ENCODE measurements at places on chromosomes 11 and 22.

DNA sequence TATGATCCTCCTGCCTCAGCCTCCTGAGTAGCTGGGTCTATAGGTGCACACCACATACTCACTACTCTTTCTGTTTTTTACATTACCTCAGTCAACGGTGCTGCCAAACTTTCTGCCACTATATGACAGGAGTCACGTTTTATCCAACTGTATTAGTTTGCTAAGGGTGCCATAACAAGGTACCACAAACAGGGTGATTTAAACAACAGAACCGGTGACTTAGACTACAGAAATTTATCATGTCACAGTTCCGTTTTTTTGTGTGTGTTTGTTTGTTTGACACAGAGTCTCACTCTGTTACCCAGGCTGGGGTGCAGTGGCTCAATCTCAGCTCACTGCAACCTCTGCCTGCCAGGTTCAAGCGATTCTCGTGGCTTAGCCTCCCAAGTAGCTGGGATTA, 6.3 kb upstream of the SWAP70 start:
- H3K4me1 ChIP-seq, result no peaks in the 10 kb centered on the region
- DNase-seq, result no peak
- H3K4me3 ChIP-seq, result no peak overlapping the region
- H3K27me3 ChIP-seq, result no peaks in the 10 kb centered on the region

- H3K27ac ChIP-seq, result no peak overlapping the region
- no peaks in the 10 kb centered on the region for H3K36me3 ChIP-seq
- DNase-seq, result no peak
- H3K27me3 ChIP-seq, result no peaks in the 10 kb centered on the region
These were observed 315.9 kb upstream of the CCDC90B start for GRCh38 chr11:83601914-83602527.

- no peaks in the 10 kb centered on the region for H3K27me3 ChIP-seq
- no peaks in the 10 kb centered on the region for H3K36me3 ChIP-seq
- no peak overlapping the region for H3K4me3 ChIP-seq
- H3K4me1 ChIP-seq, result peaks cover 18% of the 10 kb centered on the region
These were observed 128.1 kb upstream of the LDLRAD3 start for GRCh38 chr11:35815556-35816315.

DNA sequence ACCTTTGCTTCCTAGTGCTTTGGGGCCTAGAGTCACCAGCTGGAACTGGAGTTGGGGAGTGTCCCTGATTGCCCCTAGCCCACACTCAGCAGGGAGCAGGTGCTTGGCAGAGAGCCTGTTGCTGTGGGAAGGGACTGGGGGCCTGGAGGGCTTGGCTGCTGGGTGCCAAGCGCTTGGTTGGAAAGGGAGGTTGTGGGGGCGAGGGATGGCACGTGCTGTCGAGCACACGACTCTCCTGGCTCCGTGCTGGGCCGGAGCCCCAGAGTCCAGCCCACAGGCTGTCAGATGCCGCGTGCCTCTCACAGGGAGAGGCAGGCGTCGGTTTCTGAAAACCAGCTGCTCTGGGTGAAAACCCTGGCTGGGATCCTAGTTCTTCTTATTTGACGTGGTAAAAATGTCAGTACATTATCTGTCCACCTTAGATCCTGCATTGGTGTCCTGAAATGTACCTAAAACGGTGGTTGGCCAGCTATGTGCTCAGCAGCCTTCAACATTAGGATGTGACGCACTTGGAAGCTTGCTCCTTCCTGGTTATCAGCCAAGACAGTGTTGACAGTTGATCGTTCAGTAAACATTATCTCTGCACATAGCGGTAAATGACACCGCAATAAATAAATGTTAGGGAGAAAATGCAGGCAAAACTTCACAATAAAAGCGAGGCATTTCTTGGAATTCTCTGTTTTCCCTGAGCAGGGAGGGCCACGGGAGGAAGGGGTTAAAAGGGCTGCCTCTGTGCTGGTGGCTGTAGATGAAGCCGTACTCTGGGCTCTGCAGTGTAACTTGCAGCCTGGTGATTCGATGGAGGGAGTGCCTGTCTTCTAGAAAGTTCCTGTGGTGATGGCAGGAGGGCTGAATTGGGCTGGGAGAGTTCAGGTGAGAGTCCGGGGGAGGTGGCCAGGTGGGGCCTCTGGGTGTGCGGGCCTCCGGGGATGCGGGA, 29.2 kb downstream of the GRAMD4 start:
- H3K27ac ChIP-seq, result peak overlapping the region; percentile 68
- peaks cover 74% of the 10 kb centered on the region for H3K4me1 ChIP-seq
- DNase-seq, result no peak
- no peaks in the 10 kb centered on the region for H3K27me3 ChIP-seq
- no peaks in the 10 kb centered on the region for H3K36me3 ChIP-seq

GRCh38 chr11:124543554-124543953, at the start of gene OR8B12:
OR8B12 (minus strand) TSS chr11:124543654; CDS start chr11:124543654, 0 bp downstream.
- H3K27me3 ChIP-seq, result no peaks in the 10 kb centered on the region
- no peaks in the 10 kb centered on the region for H3K4me1 ChIP-seq
- DNase-seq, result no peak
- no peaks in the 10 kb centered on the region for H3K36me3 ChIP-seq

DNA sequence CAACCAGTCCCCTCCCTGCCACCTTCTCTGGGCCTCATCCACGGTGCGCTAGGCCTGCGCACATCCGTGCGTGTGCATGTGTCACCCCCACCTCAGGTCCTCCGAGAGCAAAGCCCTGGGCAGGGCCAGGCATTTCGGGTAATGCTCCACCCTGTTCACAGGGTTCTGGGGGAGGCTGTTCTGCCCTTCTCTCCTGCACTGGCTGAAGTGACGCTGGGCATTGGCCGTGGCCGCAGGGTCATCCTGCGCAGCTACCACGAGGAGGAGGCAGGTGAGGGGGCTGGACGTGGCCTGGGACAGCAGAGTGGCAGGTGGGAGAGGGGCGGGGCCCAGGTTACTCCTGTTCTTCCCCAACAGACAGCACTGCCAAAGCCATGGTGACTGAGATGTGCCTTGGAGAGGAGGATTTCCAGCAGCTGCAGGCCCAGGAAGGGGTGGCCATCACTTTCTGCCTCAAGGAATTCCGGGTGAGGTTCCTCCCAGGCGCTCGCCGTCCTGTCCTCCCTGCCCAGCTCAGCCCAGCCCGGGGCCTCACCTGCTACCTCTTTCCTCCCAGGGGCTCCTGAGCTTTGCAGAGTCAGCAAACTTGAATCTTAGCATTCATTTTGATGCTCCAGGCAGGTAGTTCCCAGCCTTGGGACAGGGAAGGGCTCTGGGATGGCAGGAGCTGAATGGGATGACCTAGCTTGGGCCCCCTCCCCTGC, 3.9 kb downstream of the RAD9A start:
- peaks cover 73% of the 10 kb centered on the region for H3K36me3 ChIP-seq
- H3K27me3 ChIP-seq, result no peaks in the 10 kb centered on the region
- no peak for DNase-seq
- H3K4me1 ChIP-seq, result peaks cover 30% of the 10 kb centered on the region
- H3K27ac ChIP-seq, result no peak overlapping the region

DNA sequence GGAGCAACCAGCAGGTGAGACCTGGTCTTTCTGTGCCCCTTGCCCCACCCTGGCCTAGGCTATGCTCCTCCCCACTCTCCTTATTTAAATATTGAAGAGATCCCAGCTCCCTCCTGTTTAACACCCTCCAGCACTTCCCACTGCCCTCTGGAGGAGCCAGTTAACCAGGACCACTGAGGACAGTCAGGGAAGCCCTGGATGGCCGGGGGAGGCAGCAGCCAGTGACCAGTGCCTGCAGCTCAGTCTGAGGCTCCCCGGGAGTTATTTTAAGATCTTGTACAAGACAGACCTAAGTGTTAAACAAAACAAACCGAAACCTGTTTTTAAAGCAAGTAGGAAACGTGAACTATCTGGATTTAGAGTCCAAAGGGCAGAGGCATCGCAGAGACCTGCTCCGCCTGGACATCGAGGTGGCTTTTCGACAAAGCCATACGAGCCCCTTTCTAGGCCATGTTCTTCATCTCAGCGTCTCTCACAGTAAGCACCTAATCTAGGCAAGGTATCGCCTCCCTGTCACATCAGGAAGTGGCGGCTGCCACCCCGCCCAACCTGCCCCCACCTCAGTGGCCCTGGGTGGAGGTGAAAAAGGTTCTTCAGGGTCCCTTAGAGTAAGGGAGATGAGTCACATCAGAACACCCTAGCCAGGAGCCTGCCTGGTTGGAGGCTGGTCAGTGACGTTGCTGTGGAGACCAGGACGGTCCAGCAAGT, 35.2 kb downstream of the TRMU start:
- no peak overlapping the region for H3K4me3 ChIP-seq
- no peak for DNase-seq
- no peak overlapping the region for H3K27ac ChIP-seq
- H3K36me3 ChIP-seq, result no peaks in the 10 kb centered on the region

- no peak overlapping the region for H3K27ac ChIP-seq
- no peak for DNase-seq
- H3K4me1 ChIP-seq, result peaks cover 8% of the 10 kb centered on the region
- H3K36me3 ChIP-seq, result no peaks in the 10 kb centered on the region
- H3K27me3 ChIP-seq, result no peaks in the 10 kb centered on the region
These were observed 2.7 kb downstream of the CSRP3 start for GRCh38 chr11:19199048-19199447.

GRCh38 chr11:32610797-32611352, 27.2 kb downstream of the EIF3M start:
- no peaks in the 10 kb centered on the region for H3K4me1 ChIP-seq
- no peaks in the 10 kb centered on the region for H3K36me3 ChIP-seq
- no peaks in the 10 kb centered on the region for H3K27me3 ChIP-seq
- no peak overlapping the region for H3K4me3 ChIP-seq

DNA sequence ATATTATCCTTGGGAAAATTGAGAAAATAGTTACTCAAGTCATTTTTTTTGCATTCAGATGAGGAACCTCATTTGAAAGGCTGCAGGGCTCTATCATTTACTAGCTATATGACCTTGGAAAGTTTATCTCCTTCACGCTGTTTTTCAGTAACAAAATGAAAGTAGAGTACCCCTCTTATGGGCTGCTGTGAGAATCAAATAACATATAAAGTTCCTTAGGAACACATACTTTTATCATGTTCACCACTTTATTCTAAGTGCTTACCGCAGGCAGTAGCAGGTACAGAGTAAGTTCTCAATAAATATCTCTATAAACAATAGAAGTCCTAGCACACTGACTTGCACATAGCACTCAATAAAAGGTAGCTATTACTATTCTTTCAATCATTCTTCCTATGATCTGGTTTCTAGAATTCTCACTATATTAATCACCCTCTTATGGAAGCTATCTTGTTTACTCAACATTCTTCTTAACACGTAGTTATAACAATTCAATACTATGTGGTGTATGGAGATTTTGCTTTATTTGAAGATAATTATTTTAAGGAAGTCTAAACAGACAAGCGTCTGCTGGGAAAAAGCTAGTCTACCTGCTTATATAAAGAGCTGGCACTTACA, 1.9 kb downstream of the C11orf71 start:
- H3K27ac ChIP-seq, result peak overlapping the region; percentile 95
- H3K4me3 ChIP-seq, result no peak overlapping the region
- peaks cover 47% of the 10 kb centered on the region for H3K4me1 ChIP-seq
- H3K36me3 ChIP-seq, result no peaks in the 10 kb centered on the region
- no peaks in the 10 kb centered on the region for H3K27me3 ChIP-seq
- no peak for DNase-seq

GRCh38 chr11:122900587-122901202, 18.1 kb downstream of the JHY start:
- peaks cover 2% of the 10 kb centered on the region for H3K4me1 ChIP-seq
- H3K4me3 ChIP-seq, result no peak overlapping the region

DNA sequence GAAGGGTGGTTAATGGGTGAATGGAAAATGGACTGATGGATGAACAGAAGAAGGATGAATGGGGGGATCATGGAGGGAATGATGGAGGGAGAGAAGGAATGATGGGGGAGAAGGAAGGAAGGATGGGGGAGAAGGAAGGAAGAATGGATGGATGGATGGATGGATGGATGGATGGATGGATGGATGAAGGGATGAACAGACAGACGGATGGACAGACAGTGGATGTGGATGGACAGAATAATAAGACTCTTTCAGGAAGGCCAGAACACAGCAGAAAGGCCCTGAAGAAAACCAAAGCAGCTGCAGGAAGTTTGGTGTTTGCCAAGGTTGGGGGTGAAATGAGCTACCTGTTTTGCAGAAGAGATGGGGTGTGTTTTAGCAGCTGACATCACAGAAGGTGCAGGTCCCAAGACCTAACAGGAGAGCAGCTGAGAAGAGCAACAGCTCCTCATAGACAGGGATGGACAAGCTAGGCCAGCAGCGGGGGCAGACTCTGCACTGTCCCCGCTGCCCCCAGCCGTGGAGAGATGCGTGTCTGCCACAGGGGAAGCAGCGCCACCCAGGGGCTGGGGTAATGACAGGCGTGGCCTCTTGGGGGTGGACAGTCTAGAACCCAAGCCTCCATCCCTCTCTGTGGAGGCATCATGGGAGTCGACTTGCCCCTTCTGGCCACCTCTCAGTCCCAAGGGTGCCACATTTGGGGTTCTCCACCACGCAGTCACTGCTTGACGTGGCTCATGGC, 17.9 kb downstream of the C1QTNF6 start:
- DNase-seq, result no peak
- no peak overlapping the region for H3K27ac ChIP-seq
- no peaks in the 10 kb centered on the region for H3K27me3 ChIP-seq
- H3K4me3 ChIP-seq, result no peak overlapping the region
- H3K4me1 ChIP-seq, result peaks cover 22% of the 10 kb centered on the region
- H3K36me3 ChIP-seq, result no peaks in the 10 kb centered on the region

- H3K27ac ChIP-seq, result no peak overlapping the region
- DNase-seq, result no peak
- no peak overlapping the region for H3K4me3 ChIP-seq
- H3K27me3 ChIP-seq, result no peaks in the 10 kb centered on the region
- peaks cover 13% of the 10 kb centered on the region for H3K4me1 ChIP-seq
These were observed 99.8 kb downstream of the ARL14EP start for GRCh38 chr11:30422447-30423278.

DNA sequence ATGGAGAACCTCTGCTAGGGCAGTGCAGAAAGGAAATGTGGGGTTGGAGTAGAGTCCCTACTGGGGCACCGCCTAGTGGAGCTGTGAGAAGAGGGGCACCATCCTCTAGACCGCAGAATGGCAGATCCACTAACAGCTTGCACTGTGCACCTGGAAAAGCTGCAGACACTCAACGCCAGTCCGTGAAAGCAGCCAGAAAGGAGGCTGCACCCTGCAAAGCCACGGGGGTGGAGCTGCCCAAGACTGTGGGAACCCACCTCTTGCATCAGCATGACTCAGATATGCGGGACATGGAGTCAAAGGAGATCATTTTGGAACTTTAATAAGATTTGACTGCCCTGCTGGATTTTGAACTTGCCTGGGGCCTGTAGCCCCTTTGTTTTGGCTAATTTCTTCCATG, 8.7 kb downstream of the TSKU start:
- H3K4me3 ChIP-seq, result no peak overlapping the region
- peaks cover 14% of the 10 kb centered on the region for H3K36me3 ChIP-seq
- H3K4me1 ChIP-seq, result peaks cover 39% of the 10 kb centered on the region
- H3K27me3 ChIP-seq, result no peaks in the 10 kb centered on the region
- H3K27ac ChIP-seq, result no peak overlapping the region
- DNase-seq, result no peak
